ENCODE measurements at places on chromosomes 16 and 17. TPM values are rescaled to one million over a fixed set of nuclear protein-coding genes. Genes with fewer than 3 reads are reported as not detected.

GRCh38 chr16:19555938-19556771 is 652 bp downstream of the VPS35L start:
- peak; percentile 29 for DNase-seq

DNA sequence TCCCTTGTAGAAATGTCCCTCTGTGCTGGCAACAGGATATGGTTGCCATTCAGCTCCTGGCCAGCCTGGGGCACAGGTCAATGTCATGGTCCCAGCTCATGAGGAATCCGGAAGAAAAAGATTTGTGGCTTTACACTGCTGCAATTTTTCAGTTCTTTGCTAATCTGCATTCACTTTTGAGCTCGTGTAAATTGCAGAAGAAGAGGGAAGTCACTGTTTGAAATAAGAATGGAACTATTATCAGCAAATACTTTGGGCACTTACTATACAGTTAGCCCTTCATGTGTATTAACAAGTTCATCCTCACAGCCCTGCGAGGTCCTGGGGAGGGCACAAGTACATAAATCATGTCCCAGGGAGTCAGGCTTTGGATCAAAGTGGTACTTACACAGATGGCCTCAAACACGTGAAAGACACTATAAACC is 14.2 kb downstream of the SLC47A2 start:
- DNase-seq = no peak

DNA sequence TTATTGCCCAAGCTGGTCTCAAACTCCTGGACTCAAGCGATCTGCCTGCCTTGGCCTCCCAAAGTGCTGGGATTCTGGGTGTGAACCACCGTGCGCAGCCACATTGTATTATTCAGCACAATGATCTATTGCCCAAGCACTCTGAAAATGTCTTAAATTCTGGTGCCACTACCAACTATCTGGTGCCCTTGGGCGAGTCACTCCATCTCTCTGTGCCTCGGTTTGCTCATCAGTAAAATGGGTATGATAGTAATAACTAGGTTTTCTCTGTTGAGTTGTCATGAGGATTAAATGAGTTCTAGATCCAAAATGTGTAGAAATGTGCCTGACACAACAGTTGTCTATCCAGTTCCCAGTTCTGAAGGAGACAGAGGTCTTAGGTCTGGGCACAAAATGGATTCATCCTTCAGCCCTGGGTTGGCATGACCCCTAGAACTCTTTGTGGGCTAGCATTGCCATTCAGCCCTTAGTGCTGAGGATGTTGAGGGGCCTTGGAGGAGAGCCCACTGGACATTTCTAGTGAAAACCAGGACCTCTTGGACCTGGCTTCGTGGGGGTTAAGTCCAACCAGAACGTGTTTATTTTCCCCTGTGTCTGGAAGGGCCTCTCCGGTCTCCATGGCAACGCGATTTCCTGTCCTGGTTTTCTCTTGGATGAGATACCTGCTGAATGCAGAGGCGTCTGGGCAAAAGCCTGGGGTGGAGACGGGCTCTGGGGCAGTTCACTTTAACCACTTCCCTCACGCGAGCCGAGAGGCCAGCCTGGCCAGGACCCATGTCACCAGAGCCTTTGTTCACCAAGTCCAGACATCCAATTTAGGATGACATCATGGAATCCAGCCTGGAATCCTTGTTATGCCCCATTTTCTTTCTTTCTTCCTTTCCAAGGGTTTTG is 43.7 kb upstream of the TNRC6A start:
- DNase-seq = peak; percentile 30

DNA sequence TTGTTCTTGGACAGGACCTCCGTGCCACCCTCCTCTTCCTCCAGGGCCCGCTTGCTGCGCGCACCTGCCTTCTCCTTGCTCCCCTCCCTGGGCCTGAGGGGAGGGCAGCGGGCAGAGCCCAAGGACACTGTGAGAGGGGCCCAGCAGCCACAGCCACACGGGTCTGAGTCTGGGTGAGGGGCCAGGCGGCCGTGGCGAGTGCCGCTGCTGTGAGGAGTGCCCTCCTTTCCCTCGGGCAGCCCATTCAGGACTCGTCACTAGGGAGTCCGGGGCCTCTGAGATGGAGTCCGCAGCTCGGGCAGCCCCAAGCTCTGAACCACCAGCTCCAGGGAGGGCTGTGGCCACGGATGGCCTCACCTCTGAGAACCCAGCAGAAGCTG is 5.6 kb downstream of the DUS1L start:
- no peak for DNase-seq

- no peak for DNase-seq
Measured at GRCh38 chr16:57264381-57264780, 19.3 kb downstream of the ARL2BP start.

- no peak for DNase-seq
Measured at GRCh38 chr17:63774969-63775265, 947 bp downstream of the DDX42 start.

- no peak for DNase-seq
Measured at GRCh38 chr17:36824678-36825101, 112.6 kb upstream of the LHX1 start.

GRCh38 chr16:14249291-14250032 is 178.3 kb downstream of the MRTFB start:
- peak; percentile 45 for DNase-seq

DNA sequence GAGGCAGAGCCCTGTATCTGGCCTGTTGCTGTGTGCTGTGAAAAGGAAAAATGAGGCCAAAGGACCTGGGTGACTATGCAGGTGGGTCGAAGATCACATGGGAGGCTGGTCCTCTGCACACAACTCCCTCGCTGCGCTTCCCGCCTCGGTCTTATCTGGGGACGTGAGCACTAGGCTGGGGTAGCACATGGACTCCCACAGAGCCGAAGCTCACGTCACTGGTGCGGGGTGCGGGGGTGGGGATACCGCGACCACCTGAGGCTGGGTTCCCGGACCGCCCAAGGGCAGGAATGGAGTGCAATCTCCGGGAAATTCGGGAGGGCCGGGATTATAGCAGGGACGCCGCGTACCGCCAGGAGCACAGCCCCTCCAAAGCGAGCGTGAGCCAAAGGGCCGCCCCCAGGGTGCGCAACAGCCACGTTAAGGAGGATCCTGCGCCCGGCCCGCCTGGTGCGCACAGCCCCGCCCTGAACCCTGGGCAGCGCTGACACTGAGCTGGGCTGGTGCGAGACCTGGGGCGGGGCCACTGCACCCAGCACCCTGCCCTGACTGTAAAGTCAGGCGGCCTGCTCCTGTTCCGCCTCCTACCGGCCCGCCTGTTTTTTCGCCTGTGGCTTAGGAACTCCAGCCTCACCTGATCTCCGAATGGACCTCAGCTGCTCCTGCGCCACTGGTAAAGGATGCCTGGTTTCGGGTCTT is 4.8 kb downstream of the MT1A start:
- peak; percentile 90 for DNase-seq

GRCh38 chr17:13947499-13947898 is 121.8 kb upstream of the COX10 start:
- DNase-seq = no peak

GRCh38 chr17:37054894-37055293 is 106.1 kb downstream of the AATF start:
- no peak for DNase-seq

GRCh38 chr17:1227917-1228780 is 42.1 kb upstream of the BHLHA9 start:
- DNase-seq = peak; percentile 74

GRCh38 chr16:66486199-66486772 is 59.2 kb downstream of the BEAN1 start:
- no peak for DNase-seq

DNA sequence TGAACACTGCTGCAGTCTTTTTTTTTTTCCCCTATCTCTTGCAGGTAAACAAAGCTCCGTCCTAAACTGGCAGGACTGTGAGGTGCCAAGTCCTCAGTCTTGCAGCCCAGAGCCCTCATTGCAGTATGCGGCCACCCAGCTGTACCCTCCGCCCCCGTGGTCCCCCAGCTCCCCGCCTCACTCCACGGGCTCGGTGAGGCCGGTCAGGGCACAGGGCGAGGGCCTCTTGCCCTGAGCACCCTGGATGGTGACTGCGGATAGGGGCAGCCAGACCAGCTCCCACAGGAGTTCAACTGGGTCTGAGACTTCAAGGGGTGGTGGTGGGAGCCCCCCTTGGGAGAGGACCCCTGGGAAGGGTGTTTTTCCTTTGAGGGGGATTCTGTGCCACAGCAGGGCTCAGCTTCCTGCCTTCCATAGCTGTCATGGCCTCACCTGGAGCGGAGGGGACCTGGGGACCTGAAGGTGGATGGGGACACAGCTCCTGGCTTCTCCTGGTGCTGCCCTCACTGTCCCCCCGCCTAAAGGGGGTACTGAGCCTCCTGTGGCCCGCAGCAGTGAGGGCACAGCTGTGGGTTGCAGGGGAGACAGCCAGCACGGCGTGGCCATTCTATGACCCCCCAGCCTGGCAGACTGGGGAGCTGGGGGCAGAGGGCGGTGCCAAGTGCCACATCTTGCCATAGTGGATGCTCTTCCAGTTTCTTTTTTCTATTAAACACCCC is 13.8 kb downstream of the IL34 start:
- no peak for DNase-seq

DNA sequence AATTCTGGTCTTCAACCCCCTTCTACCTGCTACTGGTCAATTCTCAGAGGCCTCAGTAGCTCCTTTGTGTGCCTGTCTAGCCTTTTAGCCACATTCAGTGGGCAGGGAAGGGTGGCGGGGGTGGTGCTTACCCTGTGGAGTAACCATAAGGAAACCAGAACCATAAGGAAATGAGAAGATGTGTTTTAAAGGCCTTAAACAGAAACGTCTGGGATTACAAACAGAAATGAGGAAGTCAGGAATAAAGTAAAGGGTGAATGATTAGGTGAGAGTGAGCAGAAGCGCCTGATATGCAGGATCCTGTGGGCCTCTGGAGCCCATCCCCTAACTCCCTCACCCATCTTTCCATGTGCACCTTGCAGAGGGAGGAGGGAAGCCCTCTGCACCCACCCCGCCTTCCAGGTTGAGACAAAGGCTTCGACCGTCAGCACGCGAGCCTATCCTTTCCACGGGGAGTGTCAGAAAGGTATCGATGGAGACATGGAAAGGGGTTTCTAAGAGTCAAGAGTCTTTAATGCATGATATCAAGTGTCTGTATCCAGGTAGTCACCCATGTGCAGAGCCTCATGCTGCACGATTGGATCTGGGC is 20.4 kb downstream of the KIAA0513 start:
- DNase-seq = peak; percentile 86

- no peak for DNase-seq
Measured at GRCh38 chr17:15451680-15452079, 15.7 kb downstream of the CDRT4 start.

- DNase-seq = peak; percentile 90
Measured at GRCh38 chr17:78172249-78173051, 4.1 kb downstream of the SYNGR2 start.

DNA sequence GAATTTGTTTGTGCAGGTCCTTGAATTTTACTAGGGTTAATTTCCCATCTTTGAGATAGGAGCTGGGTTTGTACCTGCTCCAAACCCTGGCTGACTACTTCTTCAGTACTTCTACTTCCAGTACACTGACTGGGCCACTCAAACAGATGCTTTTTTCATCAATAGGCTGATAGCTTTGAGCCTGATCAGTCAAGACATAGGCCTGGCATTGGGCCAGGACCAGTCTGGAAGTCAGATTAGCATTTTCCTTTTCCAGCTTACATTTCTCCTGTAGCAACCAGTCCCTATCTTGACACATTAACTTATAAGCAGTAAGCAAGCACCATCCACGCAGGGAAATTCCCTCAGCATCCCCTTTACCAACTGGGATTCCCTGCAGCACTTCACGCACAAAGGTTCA is 7.5 kb upstream of the TMEM101 start:
- DNase-seq = no peak

DNA sequence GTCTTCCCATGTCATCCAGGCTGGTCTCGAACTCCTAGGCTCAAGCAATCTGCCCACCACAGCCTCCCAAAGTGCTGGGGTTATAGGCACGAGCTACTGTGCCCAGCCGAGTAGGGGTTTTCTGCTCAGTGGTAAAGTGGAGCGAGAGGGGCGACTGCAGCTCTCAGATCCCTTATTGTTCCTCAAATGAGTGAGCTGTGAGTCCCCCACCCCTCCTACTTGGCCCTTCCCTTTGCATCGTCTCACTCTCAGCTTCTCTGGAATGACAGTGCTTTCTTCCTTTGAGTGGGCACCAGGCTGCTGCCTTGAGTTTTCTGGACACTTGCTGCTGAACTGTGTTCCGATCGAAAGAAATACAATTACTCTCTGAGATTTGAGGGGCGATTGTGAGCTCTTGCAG is 63.5 kb downstream of the MSI2 start:
- no peak for DNase-seq

MT1H gene
- 43.8 TPM for total RNA-seq

GGT6 gene
- 158 TPM for total RNA-seq

GPR139 gene
- not detected for total RNA-seq

OTOP2 gene
- 18.4 TPM for total RNA-seq

NPIPA5 gene
- total RNA-seq = 2.4 TPM

CDK5R1 gene
- total RNA-seq = 1.4 TPM

CDC42EP4 gene
- total RNA-seq = 52.8 TPM
